Activated T-helper 2 cell treated with anti-CD3 and anti-CD28 coated beads, Interferon-gamma antibody, Interleukin-2, Interleukin-4, amounts not matched to agents 10 μg/mL and 5 μg/mL and 100 μg/mL, durations not matched to agents 14 hours and 24 hours and 36 hours (primary cell): ENCODE measurements at places on chromosomes 1 and 21. TPM values are rescaled to one million over a fixed set of nuclear protein-coding genes. Genes with fewer than 3 reads are reported as not detected.

The KLHL21 gene
- 21.3 and 22.6 TPM in 2 replicates for total RNA-seq

GRCh38 chr1:176159993-176160392, 47.1 kb downstream of the COP1 start:
- peak overlapping the region; percentile 84 for H3K27ac ChIP-seq
- peaks cover 89% of the 10 kb centered on the region for H3K36me3 ChIP-seq
- no peak for DNase-seq
- peak overlapping the region; percentile 42 for H3K4me3 ChIP-seq
- H3K27me3 ChIP-seq = no peaks in the 10 kb centered on the region

The CD5L gene
- total RNA-seq = not detected in 2 replicates

- no peak overlapping the region for H3K27ac ChIP-seq
- H3K27me3 ChIP-seq = peaks cover 60% of the 10 kb centered on the region
- H3K4me1 ChIP-seq = peaks cover 27% of the 10 kb centered on the region
- no peak for DNase-seq
- no peak overlapping the region for H3K4me3 ChIP-seq
Measured at GRCh38 chr1:25697435-25698217, 81.0 kb downstream of the MAN1C1 start.

DNA sequence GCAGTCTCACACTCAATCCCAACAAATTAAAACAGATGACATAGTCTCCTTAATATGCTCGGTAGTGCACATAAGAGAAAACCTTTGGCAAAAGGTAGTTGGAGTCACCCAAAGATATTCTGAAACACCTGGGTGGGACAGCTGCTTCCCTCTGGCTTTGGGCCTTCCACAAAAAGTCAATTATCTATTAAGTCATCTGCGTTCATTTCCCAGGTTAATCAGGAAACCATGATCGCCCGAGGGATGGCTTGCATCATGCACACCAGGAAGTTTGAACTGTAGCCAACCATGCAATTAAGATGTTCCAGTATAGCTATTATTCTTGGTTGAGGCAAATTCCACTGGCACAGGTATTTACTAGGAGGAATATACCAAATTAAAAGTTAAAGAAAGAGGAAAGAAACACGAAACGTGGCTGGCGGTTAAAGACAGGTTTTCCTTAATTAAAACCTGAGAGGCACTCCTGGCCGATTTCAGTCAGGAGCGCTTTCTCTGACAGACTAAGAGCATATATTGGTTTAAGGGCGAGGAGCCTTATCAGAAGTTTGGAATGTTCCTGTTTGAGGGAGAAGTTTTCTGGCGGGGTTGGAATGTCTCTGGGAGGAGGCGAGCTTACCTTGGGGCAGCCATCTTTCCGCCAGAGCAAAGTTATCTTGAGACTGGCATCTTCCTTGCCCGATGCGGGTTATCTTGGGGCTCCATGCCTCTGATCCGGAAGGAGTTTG, 19.9 kb downstream of the CLDN17 start:
- no peaks in the 10 kb centered on the region for H3K4me1 ChIP-seq
- H3K4me3 ChIP-seq = no peak overlapping the region
- DNase-seq = no peak
- no peak overlapping the region for H3K27ac ChIP-seq
- no peaks in the 10 kb centered on the region for H3K36me3 ChIP-seq
- no peaks in the 10 kb centered on the region for H3K27me3 ChIP-seq

GRCh38 chr1:93749894-93750301, 68.3 kb upstream of the BCAR3 start:
- DNase-seq = no peak
- H3K4me3 ChIP-seq = no peak overlapping the region
- no peaks in the 10 kb centered on the region for H3K27me3 ChIP-seq
- peaks cover 53% of the 10 kb centered on the region for H3K4me1 ChIP-seq

DNA sequence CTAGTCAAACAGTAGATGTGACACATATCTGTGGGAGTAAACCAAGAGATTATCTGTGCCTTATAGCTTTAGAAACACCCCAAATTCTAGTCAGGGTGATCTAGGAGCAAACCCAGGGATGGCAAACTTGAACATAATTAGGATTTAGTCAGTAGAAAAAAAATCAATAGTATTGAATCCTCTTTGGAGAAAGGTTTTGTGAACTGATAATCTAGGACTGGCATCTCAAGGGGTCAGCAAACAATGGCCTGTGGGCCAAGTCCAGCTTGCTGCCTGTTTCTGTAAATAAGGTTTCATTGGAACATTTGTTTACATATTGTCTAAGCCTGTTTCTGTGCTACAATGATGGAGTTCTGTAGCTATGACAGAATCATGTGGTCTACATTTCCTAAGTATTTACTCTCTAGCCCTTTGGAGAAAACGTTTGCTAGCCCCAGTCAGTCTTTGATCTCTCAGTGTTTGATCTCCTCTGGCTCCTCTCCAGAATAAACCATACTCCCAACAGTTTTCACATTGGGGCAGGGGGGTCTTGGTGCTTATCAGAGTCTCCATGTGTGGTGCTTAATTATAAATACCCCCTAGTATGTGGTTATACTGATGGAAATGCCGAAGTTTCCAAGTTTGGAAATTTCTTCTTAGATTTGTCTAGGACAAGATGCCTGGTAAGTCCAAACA, 385.8 kb downstream of the NTNG1 start:
- no peaks in the 10 kb centered on the region for H3K36me3 ChIP-seq
- peaks cover 6% of the 10 kb centered on the region for H3K4me1 ChIP-seq
- no peak overlapping the region for H3K27ac ChIP-seq
- DNase-seq = no peak

GRCh38 chr1:231206856-231207255, 34.2 kb upstream of the GNPAT start:
- no peak overlapping the region for H3K27ac ChIP-seq
- H3K4me1 ChIP-seq = peaks cover 4% of the 10 kb centered on the region
- no peak for DNase-seq
- peaks cover 9% of the 10 kb centered on the region for H3K27me3 ChIP-seq
- no peak overlapping the region for H3K4me3 ChIP-seq
- no peaks in the 10 kb centered on the region for H3K36me3 ChIP-seq
